Activated naive CD8-positive, alpha-beta T cell treated with anti-CD3 and anti-CD28 coated beads, Interleukin-2, amount 50 U/mL, for 16 hours (primary cell): ENCODE measurements at places on chromosomes 4 and X.

DNA sequence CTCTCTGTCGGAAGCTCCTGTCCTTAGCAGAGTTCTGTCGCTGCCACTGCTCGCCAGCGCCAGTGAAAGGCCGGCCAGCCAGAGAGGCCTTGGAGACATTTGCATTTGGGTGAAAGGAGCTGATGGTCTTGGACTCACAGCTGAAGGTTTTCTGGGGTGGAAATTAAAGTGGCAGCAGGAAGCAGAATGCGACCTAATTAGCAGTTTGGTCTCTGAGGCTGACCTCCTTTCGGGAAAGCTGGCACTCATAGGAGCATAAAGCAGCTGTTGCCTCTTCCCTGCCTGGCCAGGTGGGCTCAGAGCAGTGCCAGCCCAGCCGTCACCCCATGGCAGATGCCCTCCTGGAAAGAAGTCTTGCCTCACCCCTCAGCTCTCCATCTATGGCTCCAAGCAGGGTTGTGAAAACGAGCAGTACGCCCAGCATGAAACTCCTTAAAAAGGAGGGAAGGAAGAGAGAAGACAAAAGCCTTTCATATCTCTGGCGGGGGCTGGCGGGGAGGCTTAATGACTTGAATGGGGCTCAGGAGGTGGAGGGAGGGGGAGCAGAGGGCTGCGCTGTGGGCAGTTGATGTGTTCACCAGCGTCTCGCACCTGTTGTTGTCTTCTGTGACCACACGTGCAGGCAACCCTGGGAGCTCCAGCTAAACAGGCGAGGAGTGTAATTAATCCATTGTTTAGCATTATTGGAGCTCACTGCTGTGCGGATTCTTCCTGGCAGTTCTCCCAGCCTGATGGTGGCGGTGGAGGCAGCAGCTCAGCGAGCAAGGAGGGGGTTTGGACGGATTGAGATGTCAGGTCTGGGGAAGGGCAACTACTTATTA is 264.0 kb downstream of the MID1IP1 start:
- DNase-seq: no peak

- DNase-seq: no peak
These were observed 142.4 kb upstream of the GLRA2 start for GRCh38 chrX:14386981-14387380.

- DNase-seq: no peak
These were observed 162.1 kb upstream of the SLC7A11 start for GRCh38 chr4:138404251-138404650.

- DNase-seq: no peak
These were observed at the start of gene CFAP47 for GRCh38 chrX:35919536-35920309. Gene CFAP47, plus strand, starts transcription at chrX:35919734. Its CDS starts 66 bp downstream, at chrX:35919800.

GRCh38 chrX:7568130-7568529 is 274.8 kb upstream of the VCX start:
- DNase-seq: no peak
